ENCODE measurements at places on chromosomes 3 and 15.

- DNase-seq, result no peak
These were observed 525.3 kb upstream of the ZNF717 start for GRCh38 chr3:76310667-76311066.

DNA sequence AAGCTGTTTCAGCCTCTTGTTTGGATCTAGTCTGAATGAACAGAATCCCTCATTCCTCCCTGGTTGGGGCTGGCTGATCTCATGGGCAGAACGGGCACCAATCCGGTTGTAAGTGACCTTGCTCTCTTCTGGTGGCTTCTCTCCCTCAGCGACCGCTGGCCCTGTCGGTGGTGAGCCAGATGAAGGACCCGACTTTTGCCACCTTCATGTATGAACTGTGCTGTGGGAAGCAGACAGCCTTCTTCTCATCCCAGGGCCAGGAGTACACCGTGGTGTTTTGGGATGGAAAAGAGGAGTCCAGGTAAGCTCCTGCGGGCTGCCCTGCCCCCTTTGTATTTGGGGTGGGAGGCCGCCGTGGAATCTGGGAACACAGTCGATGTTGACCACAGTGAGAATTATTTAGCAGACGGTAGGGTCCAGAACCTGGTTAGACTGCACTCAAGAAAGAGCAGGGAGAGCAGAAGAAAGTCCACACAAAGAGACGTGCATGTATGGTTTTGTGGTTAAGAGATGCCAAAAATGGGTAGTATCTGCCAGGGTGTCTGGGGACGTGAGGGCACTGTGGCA lies 138.8 kb downstream of the LRRK1 start:
- no peak for DNase-seq

GRCh38 chr3:140761076-140761639 lies 83.3 kb downstream of the TRIM42 start:
- no peak for DNase-seq

- no peak for DNase-seq
These were observed 1.4 kb downstream of the VHL start for GRCh38 chr3:10142707-10143560.

- no peak for DNase-seq
These were observed 107.6 kb upstream of the FXR1 start for GRCh38 chr3:180804916-180805315.

DNA sequence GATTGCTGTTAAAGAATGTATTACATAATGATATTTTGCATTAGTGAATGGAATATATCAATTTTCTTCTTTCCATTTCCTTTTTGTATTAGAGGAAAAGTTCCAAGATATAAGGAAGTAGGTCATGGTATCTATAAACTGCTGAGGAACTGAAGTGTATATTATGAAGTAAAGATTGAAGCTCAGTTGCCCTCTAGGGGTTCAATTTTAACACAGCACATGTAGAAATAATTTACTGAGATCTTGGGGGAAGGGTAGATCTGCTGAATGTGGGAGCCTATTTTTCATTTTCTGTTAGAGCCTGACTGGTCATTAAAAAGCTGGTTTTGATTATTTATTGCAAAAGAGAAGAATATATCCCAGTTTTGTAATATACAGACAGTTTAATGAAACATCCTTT lies 45.2 kb downstream of the CMC1 start:
- DNase-seq, result no peak

- no peak for DNase-seq
These were observed 193.7 kb downstream of the WDR72 start for GRCh38 chr15:53565721-53566120.

DNA sequence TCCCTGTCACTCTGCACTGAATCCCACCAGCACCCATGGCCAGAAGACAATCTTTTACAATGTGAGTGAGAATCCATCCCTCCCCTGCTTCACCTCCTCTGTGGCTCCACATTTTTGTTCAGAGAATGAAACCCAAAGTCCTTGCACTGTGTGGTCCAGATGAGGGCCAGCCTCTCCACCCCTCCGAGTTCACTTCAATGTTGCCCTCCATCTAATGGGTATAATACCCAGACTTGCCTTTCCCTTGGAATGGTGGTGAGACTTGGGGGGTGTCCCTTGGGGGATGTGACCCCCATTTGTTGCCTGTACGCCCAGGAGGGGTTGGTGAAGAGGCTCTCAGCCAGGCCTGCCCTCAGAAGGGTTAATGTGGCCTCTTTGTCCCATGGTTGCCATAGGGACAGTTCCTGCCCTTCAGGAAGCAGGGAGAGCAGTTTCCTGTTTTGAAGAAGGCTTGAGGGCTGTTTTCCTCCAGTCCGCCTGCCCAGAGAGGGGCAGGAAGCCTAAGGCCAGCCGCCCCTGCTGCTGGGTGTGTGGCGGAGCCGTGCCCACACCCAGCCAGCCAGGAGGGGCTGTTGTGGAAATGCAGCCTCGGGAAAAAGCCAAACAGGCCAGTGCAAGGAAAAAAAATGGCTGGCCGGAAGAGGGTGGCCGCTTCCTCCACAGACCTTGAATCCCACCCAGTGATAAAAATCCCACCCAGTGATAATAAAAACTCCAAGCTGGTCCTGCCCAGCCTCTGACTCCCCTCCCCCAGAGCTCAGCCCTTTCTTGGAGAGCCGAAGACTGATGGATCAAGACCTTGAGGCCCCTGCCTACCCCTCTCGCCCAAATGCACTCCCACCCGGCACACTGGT lies 14.6 kb upstream of the FGD5 start:
- no peak for DNase-seq

- no peak for DNase-seq
These were observed 556 bp downstream of the USP19 start for GRCh38 chr3:49120096-49120437.

DNA sequence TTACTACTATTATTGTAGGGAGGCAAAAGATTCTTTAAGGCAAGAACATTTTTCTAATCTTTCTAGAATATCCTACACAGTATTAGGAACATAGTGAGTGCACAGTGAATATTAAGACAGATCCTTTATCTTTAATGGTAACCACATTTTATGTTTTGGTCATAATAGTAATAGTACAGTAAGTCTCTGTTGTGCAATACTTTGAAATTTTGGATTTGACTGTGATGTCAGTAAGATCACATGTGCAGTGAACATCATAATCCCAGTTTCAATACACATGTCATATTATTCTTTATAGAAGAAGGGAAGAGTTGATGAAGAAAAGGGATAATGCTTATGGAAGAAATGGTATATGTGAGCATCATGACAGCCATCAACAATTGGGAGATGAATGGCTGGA lies 10.7 kb downstream of the STT3B start:
- DNase-seq, result no peak

GRCh38 chr3:4900298-4900697 lies 78.9 kb upstream of the BHLHE40 start:
- no peak for DNase-seq

DNA sequence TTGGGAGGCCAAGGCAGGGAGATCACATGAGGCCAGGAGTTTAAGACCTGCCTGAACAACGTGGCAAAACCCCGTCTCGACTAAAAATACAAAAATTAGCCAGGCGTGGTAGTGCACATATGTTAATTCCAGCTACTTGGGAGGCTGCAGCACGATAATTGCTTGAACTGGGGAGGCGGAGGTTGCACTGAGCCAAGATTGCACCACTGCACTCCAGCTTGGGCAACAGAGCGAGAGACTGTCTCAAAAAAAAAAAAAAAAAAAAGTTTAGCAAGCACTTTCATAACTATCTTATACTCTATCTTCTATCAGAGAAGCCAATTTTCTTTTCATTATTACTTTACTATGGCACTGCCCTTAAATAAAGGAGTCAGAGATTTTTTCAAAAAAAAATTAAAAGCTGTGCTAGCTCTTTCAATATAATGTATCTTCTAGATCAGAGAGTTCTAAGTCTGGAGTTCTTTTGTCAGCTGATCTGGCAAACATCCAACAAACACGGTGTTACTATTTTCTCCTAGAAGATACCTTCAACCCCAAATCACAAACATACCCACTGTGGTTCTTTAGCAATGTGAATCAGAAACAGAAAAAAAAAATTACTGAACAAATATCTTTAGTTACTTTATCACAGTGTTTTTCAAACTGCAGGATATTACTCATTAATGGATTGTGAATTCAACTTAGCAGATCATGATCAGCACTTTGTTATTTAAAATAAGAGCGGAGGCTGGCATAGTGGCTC lies 3.0 kb downstream of the ZNF770 start:
- DNase-seq, result no peak

DNA sequence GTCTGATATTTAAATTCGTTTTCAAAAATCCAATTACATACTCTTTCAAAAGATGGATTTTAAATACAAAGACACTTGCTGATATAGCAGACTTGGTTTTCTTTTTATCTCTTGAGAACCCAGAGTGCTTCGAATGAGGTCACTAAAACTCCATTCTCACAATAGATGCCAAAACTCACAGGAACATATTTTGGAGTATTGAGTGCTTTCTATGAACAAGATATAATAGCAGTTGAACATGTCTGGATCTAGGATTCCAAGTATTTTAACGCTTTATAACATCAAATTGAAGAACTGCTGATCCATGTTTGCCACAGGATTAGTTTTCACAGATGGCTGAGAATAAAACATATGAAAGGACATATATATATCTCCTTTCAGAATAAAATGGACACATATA lies 113.2 kb downstream of the SAMMSON start:
- DNase-seq, result no peak

DNA sequence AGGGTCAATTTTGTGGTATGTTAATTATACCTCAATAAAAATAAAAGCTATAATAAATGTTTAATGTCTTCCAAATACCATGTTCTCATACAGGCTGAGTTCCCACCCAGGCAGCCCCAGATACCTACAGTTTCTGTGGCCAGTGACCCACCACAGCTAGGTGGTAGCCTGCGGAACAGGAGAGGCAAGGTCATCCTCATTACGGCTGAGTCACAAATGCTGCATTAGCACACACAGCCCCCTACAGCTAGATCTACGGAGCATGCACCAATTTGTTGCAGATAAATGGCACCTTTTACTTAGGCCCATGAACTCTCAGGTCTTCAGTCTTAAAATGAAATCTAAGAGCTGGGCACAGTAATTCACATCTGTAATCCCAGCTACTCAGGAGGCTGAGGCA lies 5.1 kb downstream of the SPATA12 start:
- DNase-seq, result no peak

- DNase-seq, result no peak
These were observed 983 bp upstream of the ALAS1 start for GRCh38 chr3:52196977-52197376.

GRCh38 chr3:93961489-93961888 lies 12.2 kb downstream of the PROS1 start:
- no peak for DNase-seq

DNA sequence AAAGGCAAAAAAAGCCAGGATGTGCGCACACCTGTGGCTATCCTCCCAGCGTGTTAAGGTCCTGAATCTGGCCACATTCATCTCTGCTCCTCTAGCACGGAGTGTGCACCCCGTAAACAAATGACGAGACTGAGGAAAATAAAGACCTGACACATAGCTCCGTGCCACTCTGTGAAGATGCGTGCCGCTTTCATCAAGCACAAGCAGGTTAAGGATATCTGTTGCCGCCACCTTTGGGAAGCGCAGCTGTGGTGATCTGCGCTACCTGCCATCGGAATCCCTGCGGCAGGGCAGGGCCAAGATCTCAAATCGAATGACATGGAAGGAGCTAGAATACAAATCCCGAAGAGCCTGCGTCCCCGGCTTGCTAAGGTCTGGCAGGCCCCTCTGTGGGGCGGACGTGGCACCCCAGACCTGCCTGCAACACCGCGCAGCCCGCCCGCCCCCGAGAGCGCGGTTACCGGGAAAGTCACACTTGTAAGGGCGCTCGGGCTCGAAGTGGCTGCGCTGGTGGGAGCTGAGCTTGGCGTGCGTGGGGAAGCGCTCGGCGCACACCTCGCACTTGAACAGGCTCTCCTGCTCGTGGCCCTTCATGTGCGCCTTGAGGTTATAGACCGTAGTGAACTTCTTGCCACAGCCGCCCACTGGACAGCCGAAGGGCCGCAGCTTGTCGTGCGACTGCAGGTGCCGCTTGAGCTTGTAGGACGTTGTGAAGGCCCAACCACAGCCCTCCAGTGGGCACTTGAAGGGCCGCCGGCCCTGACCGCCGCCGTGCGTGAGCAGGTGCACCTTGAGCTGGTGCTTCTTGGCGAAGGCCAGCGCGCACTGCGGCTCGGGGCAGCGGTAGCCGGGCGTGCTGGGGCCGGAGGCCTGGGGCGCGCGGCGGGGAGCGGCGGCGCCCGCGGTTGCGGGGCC lies 936 bp downstream of the ZXDC start:
- peak; percentile 26 for DNase-seq

DNA sequence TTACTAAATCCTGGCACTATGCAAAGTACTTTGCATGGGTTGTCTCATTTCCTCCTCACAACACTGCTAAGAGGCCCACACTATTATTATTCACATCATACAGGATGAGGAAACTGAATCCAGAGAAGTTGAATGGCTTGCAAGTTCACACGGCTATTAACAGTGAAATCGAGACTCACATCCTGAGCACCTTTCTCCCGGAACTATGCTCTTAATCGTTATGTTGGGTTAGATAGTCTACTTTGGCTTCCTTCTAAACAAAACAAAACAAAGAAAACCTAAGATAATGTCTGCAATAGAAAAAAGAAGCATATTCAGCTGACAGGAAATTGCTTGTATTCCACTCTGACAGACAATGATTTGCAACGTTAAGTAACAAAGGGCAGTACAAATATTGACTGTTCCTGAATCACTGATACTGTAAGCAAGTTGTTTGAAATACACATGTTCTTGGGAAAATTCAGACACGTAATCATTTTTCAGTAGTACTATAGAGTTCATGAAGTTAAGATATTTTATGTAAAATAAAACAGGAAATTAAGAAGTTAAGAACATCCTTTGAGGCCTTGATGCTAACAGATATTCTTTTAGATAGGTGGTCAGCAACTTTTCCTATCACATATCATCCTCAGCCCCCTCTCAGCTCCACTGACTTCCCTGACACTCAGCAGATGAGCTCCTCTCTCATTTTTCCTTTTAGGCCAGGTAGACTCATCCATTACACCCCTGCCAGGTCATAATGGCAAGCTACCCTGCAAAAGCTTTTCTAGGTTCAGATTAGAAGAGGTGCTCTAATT lies 40.7 kb downstream of the C2CD4B start:
- DNase-seq, result no peak

DNA sequence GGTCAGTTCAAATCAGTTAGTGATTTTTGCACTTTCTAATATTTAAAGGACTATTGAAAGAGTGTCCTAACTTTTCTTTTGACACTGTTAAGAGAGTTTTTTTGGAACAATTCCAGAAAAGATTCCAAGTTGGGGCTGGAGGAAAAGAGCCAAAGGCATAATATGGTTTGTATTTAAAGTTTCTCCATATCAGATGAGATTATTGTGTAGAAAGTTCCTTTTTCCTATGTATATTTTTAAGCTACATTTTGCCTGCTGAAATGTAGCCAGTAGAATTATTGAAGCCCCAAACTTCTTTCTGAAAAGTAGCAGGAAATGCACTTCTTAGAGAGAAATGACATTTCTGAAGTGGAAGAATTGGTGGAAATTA lies 136.5 kb upstream of the TSC22D2 start:
- DNase-seq, result no peak

DNA sequence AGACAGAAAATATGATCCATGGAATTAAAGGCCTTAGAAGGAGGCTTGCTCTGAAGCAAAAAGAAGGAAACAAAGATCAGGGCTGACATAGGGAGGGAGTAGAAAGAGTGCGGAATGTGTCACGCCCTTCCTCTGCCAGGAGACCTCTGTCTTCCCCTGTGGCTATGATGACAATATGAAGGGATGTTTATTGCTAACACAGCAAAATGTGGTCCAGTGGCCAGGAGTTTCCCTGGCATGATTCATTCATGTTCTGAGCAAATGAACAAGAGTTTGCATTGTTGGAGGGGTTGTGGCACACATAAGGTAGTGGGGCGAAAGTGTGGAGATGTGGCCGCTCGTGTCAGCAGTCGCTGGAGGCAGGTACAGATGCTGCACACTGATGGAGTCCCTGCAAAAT lies 169.4 kb downstream of the SHQ1 start:
- no peak for DNase-seq

Data from stimulated activated CD4-positive, alpha-beta T cell treated with anti-CD3 and anti-CD28 coated beads, Interleukin-2, amount 100 ng/mL, for 48 hours (primary cell).